Activated naive CD8-positive, alpha-beta T cell treated with anti-CD3 and anti-CD28 coated beads, Interleukin-2, amount 10 ng/mL, durations not matched to agents 7 days and 5 days (primary cell): ENCODE measurements at places on chromosomes 11 and 22.

DNA sequence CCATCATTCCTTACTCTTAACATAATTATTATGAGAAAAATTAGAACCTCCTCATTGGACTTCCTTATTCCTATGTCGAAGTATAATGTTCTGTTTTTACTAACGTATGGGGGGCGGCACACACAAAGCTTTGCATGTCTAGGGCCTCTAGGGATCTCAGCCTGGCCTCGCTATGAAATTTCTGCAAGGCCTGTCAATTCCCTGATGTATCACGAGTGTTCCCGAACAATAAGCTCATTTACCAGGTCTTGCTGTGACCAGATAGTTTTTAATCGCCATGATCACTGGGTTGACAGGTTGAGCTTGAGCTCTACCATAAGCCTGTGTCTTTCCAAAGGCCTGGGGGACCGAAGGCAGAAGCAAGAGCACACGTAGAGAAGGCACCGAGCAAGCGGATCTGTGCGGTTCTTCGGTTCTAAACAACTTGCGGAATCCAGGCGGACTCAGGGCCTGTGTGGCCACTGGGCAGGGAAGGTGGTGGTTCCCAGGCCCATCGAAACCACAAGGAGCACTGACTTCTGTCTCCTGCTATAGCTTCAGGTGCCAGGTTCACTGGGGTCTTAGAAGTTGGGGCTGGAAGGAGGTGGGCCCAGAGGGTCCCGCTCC lies 10.4 kb upstream of the FXYD2 start:
- no peak for DNase-seq
- no peaks in the 10 kb centered on the region for H3K36me3 ChIP-seq
- H3K4me1 ChIP-seq = peaks cover 27% of the 10 kb centered on the region
- peaks cover 8% of the 10 kb centered on the region for H3K27me3 ChIP-seq
- H3K27ac ChIP-seq = no peak overlapping the region
- no peak overlapping the region for H3K4me3 ChIP-seq

DNA sequence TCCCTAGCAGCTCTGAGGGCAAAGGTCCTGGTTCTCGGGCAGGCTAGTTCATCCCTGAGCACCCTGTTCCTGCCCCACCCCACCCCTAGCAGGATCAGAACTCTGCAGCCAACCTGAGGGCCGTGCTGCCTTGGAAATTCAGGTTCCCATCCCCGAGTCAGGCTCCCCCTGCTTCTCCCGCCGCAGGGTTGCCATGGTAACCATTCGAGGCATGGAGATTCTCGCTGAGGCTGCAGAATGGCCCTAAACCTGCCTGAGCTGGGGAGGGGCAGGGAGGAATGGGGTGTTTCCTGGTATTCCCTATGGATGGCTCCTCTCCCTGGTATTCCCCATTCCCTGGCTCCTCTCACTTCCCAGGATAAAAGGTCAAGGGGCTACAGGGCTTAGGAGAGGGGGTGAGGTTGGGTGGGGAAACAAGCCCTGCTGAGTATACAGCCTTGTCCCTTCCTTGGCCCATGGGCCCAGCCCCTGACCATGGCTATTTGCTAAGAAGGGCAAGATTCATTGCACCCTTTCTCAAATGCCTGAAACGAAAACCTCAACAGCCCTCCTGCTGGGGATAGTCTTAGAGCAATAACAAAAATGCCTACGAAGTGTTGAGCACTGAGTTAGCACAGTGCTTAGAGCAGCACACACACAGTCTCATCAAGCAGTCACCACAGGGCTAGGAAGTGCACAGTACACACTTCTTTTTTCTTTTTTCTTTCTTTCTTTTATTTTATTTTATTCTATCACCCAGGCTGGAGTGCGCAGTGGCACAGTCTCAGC lies 58.7 kb downstream of the CHST1 start:
- DNase-seq = no peak
- H3K4me3 ChIP-seq = no peak overlapping the region
- H3K27ac ChIP-seq = no peak overlapping the region
- no peaks in the 10 kb centered on the region for H3K4me1 ChIP-seq

GRCh38 chr11:133787379-133788141 lies 57.8 kb downstream of the SPATA19 start:
- H3K27me3 ChIP-seq = peaks cover 39% of the 10 kb centered on the region
- H3K36me3 ChIP-seq = no peaks in the 10 kb centered on the region
- H3K4me1 ChIP-seq = no peaks in the 10 kb centered on the region
- H3K27ac ChIP-seq = no peak overlapping the region

DNA sequence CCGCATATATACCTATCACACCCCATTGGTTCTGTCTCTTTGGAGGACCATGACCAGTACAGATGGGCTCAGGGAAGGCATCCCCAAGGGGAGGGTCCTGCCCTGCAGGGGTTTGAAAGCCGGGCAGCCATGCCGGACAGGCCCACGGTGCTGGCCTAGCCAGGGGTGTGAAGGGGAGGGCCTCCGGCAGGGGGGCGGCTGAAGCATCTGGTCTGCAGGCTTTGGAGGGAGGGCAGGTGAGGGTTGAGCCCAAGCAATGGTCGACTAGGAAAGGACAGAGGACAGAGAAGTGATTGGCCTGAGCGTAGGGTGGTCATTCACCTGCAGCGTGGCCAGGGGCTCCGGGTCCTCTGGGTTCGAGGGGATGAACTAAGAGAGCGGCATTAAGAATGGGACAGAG lies 11.2 kb upstream of the CTSD start:
- H3K4me3 ChIP-seq = no peak overlapping the region
- H3K27ac ChIP-seq = no peak overlapping the region
- H3K4me1 ChIP-seq = peaks cover 19% of the 10 kb centered on the region
- no peaks in the 10 kb centered on the region for H3K36me3 ChIP-seq

GRCh38 chr22:20859615-20860014 lies 808 bp downstream of the SNAP29 start:
- no peaks in the 10 kb centered on the region for H3K27me3 ChIP-seq
- peak overlapping the region; percentile 75 for H3K27ac ChIP-seq
- H3K36me3 ChIP-seq = peaks cover 16% of the 10 kb centered on the region
- H3K4me3 ChIP-seq = peak overlapping the region; percentile 85
- DNase-seq = no peak
- peaks cover 29% of the 10 kb centered on the region for H3K4me1 ChIP-seq

DNA sequence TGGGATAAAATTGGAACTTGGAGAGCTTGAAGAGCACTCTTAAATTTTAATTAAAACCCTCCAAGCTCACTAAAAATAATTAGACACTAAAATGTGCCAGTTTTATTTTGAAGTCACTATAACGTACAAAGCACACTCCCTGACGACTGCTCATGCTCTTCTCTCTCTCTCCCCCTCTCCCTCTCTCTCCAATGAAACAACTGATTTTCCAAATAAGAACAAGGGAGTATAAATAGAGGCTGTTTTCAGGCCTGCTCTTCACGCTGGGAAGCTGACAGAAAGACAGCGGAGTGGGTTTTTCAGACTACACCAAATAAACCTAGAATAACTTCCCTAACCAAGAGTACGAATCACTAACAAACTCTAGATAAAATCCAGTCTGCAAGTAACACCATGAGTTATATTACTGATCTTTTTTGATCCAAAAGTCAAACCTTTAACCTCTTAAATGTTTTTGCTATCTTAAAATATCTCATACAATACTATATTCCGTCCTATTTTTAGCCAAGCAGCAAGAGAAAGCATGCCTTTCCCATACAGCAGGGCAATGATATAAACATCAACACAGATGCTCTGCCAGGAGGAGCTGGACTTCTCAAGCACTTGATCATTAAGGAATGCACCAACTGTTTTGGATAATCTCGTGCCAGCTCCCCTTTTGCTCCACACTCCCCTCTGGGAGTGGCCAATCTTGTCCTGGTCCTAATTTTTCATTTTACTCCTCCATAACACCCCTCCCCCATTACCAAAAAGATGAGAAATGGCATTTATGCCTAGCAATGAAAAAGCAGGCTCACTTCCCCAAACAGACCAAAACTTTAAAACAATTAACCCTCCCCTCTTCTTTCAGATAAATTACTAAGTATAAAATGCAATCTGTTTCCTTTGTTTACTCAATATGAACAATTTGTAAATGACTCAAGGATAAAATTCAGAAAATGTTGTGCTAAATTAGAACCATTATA lies 116.9 kb downstream of the SOX6 start:
- H3K36me3 ChIP-seq = no peaks in the 10 kb centered on the region
- no peaks in the 10 kb centered on the region for H3K4me1 ChIP-seq
- H3K27ac ChIP-seq = no peak overlapping the region
- DNase-seq = no peak
- no peaks in the 10 kb centered on the region for H3K27me3 ChIP-seq

GRCh38 chr11:69803604-69804218 lies 15.5 kb downstream of the FGF3 start:
- H3K4me3 ChIP-seq = no peak overlapping the region
- no peaks in the 10 kb centered on the region for H3K4me1 ChIP-seq
- no peak overlapping the region for H3K27ac ChIP-seq
- H3K36me3 ChIP-seq = no peaks in the 10 kb centered on the region
- peaks cover 8% of the 10 kb centered on the region for H3K27me3 ChIP-seq

DNA sequence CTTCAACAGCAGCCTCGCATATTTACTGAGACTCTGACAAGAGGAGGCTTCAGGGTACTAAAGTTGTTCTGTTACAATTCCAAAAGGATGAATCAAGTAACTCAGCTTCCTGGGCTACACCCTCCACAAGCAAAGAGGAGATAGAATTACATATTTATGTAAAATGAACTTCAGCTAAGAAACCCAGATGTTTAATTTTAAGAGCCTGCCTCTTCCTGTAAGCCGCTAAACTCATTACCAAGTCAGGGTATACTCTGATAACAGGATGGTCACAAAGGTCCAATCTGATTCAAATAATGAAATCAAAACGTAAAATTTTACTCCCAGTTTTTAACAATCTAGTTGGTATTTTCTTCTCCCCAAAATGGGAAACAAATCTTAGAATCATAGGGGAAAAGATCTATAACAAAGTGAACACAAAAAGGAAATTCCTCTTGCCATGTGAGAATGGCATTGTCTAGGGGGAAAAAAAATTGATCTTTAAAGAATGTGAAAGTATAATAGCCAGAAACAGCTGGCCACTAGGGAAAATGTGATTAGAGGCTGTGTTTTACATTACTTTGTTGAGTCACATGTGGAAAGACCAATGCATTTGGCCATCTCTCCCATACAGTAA lies 30.9 kb downstream of the CHEK2 start:
- peaks cover 53% of the 10 kb centered on the region for H3K36me3 ChIP-seq
- no peaks in the 10 kb centered on the region for H3K27me3 ChIP-seq
- DNase-seq = no peak
- peaks cover 19% of the 10 kb centered on the region for H3K4me1 ChIP-seq
- H3K27ac ChIP-seq = no peak overlapping the region
- no peak overlapping the region for H3K4me3 ChIP-seq
